ENCODE measurements at places on chromosomes 7 and 10. TPM values are rescaled to one million over a fixed set of nuclear protein-coding genes. Genes with fewer than 3 reads are reported as not detected.

Gene PAX4
- not detected for total RNA-seq

Gene LRRN3
- total RNA-seq: 0.05 TPM

Gene AKR1C8
- not detected for total RNA-seq

Gene CCDC146
- total RNA-seq: 12.9 TPM

Gene STEAP2
- total RNA-seq: 45.9 TPM

Gene PON3
- total RNA-seq: 0.74 TPM

Gene CPN1
- total RNA-seq: not detected

Gene INTS1
- total RNA-seq: 55.1 TPM

Gene TPK1
- total RNA-seq: 16.1 TPM

Gene PSMA2
- total RNA-seq: 55.6 TPM

Gene CRHR2
- 0.60 TPM for total RNA-seq

Gene SFRP5
- total RNA-seq: 0.38 TPM

All from posterior vena cava (tissue), 2 donors.